NCI-H510A (cell line): ENCODE measurements at places on chromosomes 1 and 21.

GRCh38 chr21:45998276-45998701 lies 16.7 kb downstream of the COL6A1 start:
- no peak for DNase-seq

- DNase-seq, result no peak
These were observed 2.9 kb upstream of the CRABP2 start for GRCh38 chr1:156708218-156708661.

DNA sequence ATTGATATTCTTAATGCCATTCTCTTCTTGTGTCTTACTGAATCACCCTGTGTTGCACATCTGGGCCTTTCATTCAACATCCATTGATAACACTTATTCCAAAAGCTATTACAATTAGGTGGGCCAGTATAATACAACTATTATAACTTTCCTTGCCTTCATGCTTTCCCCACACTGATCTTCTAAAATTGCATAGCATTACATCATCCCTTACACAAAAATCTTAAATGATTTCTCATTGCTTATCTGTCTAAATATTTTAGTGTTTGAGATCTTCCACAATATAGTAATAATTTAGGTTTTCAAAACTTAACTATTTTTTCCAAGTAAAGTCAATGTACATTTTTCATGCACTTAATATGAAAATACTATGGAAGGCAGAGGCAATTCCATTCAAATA lies 1634.1 kb downstream of the PLA2G4A start:
- no peak for DNase-seq

DNA sequence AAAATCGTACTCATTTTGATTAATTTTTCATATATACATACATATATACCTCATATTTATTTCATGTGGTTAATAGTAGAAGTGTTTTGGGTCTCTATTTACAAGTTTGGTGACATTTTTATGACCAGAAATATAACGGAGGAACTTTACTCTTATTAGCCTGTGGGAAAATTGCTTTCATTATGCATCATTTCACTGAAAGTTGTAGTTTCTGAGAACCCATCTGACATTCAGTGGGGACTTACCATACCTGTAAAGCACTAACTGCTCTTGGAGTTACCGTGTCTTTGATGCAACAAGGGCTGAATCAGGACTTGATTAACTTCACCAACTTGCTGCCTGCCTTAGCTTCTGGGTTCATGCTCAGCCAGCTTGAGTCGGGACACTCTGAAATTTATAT lies 49.9 kb upstream of the ITPKB start:
- DNase-seq, result no peak

- DNase-seq, result peak; percentile 54
These were observed 10.9 kb downstream of the POMGNT1 start for GRCh38 chr1:46187106-46187869.

DNA sequence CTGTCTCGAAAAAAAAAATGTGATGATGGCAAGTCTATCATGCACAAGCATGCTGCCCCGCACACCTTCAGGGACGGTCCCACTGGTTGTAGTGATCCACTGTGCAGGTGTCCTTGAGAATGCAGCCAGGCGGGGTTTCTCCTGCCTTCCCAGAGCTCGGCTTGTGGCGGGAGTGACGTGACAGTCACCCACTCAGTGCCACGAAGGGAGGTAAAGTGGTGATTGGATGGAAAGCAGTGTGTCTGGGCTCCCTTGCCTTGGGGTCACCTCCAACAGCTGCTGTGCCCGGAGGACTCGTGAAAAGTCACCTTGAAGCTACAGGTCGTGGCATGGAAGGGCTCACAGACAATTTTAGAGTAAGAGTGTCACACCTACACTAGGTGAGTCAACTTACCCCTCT lies 33.5 kb upstream of the TRIM17 start:
- DNase-seq, result no peak
